T-helper 2 cell (primary cell): ENCODE measurements at places on chromosomes 4 and X.

GRCh38 chrX:41275661-41276609 is 58.0 kb upstream of the DDX3X start:
- DNase-seq: no peak

GRCh38 chr4:25677157-25677556 is 21.5 kb downstream of the SLC34A2 start:
- no peak for DNase-seq

GRCh38 chrX:20005883-20006282 is 15.0 kb upstream of the BCLAF3 start:
- no peak for DNase-seq

DNA sequence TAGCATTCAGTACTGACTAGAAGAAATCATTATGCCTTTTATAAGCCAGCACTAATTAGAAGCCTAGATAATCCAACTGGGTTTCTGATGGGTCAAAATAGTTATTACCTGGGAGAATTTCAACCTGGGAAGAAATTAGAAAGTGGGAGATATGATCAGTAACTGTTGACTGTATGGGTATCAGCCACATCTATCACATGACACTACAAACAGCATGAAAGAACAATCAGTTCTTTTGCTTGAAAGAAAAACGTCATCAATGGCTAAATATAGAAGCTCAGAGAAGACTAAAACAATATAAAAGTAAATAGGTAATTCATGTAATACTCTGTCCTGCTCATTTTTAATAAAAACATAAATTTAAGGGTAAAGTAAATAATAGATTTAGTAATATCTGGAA is 145.1 kb downstream of the CAMK2D start:
- DNase-seq: no peak

DNA sequence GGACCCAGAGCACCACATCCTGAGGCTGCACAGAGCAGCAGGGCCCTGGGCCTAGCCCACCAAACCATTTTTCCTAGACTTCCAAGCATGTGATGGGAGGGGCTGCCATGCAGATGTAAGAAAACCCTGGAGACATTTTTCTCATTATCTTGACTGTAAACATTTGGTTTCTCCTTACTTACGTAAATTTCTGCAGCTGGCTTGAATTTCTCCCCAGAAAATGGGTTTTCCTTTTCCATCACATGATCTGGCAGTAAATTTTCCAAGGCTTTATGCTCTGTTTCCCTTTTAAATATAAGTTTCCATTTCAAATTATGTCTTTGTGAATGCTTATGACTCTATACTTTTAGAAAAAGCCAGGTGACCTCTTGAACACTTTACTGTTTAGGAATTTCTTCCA is 945.9 kb upstream of the NDST4 start:
- no peak for DNase-seq

DNA sequence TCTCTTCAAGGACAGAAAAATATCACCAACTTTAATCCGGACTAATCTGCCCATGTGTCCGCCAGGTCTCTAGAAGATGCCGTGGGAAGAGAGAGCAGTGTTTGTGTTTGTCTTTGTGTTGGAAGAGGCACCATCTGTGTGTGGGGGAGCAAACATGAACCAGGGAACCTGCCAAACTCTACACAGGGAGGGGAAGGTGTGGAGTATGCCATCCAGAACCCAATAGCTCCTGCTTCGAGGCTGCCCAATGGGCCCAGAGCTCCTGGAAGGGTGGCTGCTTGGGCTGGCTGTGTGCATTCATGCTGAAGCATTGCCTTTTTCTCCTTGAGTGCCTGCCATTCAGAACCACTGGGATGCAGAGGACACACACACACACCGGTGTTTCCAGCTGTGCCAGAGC is 536.2 kb downstream of the MID1IP1 start:
- DNase-seq: no peak

- no peak for DNase-seq
Observed at GRCh38 chrX:139083191-139083590, 371.7 kb upstream of the FGF13 start.

GRCh38 chr4:123163501-123163900 is 233.1 kb upstream of the SPRY1 start:
- no peak for DNase-seq

DNA sequence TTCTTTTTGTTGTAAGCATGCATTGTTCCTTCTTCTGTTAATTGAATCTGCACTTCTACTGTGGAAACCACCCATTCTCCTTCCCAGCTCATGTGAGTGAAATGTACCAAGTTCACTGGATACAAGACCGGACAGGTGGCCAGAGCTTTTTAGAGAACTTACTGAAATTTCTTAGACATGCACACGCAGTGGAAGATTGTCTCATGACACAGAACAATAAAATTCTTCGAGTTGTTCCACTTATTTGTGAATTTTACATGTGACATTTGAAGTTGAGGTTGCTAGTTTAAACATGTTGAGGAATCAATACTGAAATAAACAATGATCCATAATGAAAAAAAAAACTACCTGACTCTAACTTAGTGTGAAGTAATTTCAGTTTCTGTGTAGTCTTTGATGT is 568.0 kb downstream of the TECRL start:
- no peak for DNase-seq
